Kidney (tissue), 22 donors: ENCODE measurements at places on chromosomes 3 and 15.

DNA sequence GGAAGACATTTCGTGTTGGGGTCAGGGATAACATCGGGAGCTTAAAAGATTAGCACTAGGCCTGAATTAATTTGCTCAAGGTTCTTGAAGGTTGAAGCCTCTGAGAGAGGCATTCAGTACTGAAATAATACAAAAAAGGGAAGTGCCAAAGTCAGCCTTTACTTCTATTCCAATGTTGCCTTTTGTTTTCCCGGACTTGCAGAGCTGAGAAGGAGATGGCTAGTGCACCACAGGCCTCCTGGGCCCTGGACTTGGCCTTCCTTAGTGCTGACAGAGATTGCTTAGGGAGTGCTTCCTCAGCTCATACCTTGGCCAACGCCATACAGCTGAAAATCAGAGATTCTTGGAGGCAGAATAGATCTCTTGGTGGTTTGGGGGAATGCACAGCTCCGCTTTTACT, 333.6 kb upstream of the TBL1XR1 start:
- no peak for DNase-seq

- no peak for DNase-seq
Observed at GRCh38 chr3:188021502-188022040, 132.4 kb upstream of the LPP start.

GRCh38 chr15:71049706-71050422, 65.4 kb upstream of the THSD4 start:
- DNase-seq, result no peak

DNA sequence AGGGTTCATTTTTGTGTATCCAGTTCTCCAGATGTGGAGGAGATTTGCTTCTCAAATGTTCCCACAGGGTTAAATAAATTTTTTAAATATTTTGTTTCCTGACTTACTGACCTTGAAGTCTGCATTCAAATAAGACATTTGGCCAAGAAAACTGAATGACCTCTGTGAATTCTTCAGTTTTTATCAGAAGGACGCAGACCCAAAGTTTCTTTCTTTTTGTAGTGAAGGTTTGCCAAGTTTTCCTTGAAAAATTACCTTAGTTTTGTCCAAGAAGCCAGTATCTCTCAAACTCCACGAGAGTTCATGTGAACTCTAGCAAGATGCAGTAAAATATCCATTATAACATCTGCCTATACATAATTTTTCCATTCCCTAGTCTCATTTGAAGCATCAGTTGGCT, 202.9 kb downstream of the ZMAT3 start:
- no peak for DNase-seq

- no peak for DNase-seq
Observed at GRCh38 chr3:65824166-65824565, 214.6 kb downstream of the MAGI1 start.

DNA sequence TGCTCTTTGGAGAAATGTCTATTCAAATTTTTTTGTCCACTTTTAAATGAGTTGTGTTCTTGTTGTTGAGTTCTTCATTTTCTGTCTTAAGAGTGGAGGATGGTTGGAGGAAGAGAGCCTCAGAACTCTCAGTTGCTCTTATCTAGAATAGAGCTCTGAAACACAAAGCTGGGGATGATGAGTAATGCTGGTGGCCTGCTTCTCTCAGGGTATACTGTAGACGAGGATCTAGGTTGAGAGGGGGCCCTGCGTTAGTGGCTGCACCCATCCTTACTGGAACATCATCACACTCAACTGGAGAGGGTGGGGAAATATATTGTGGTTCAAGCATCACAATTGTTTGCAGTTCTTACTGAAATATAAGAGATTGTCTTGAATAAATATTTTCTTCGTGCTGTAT, 1.8 kb downstream of the SPTSSB start:
- no peak for DNase-seq
